MV-4-11 (cell line): ENCODE measurements at places on chromosomes 12 and 14.

DNA sequence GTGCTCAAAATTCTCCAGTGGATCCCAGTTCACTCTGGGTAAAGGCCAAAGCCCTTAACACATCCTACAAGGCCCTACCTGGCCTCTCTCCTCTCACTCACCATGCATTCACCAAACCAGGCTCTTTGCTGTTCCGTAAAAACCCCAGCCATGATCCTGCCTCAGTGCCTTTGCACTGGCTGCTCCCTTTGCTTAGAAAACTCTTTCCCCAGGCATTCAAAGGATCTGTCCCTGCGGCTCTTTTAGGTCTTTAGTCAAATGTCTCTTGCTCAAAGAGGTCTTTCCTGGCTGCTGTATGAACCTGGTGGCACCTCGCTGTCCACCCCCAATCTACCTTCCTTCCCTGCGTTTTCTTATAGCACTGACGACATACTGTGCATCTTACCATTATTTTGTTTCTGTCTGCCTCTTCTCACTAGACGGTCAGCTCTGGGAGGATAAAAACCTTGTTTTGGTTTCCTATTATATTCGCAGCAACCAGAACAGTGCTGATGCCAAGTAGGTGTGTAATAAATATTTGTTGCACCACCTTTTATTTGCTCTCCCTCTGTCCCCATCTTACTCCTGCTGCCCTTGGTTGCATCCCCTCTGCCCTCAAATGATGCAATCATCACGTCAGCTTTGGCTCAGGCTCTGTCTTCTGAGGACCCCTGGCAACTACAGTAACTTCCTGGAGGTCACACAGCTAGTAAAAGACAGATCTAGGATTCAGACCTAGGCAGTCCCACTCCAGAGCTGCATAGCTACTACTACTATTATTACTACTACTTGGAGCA is 23.8 kb upstream of the DICER1 start:
- DNase-seq, result no peak

- no peak for DNase-seq
These were observed 449 bp upstream of the GLT8D2 start for GRCh38 chr12:104050436-104050835.

GRCh38 chr14:47507861-47508260 is 167.5 kb downstream of the MDGA2 start:
- no peak for DNase-seq

GRCh38 chr12:94650143-94651056 is at the start of gene TMCC3:
TSS of gene TMCC3 (minus strand) at chr12:94650557. CDS start at chr12:94650430, 127 bp downstream.
- DNase-seq, result no peak

- DNase-seq, result no peak
These were observed 980.6 kb downstream of the VRK1 start for GRCh38 chr14:97777622-97778355.

DNA sequence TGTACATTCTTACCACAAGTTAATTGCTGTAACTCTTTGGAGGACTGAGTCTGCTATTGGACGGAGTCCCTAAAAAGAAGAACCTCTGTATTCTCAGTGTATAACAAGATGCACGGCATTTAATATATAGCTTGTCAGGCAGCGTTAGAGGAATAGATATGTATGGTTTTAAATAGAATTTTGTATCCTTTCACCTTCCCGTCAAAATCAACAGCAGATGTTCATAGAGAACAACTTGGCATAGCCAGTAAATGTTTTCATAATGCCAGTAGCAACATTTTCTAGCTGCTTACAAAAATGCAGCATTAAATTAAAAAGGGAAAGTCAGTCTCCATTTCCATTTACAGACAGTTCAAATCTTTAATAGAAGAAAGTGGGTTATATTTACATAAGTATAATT is 6.8 kb downstream of the SCYL2 start:
- DNase-seq, result no peak

DNA sequence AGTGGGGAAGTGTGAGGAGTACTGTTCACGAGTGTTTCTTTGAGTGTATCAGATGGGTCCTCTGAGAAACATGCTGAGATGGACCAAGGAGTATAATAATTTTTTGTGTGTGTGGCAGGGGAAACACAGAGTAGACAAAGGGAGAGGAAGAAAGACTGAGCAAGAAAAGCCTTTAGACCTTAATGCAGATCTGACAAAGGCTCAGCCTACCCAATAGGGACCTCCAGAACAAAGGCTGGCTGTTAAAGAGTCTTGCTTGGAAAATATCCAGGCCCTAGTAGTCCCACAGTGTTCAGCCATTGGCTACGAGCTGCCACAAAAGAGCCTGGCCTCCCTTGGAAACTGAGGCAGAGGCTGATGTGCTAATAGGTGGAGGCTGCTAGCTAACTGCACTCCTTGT is 13.5 kb downstream of the COQ5 start:
- no peak for DNase-seq

- DNase-seq, result no peak
These were observed 124.1 kb downstream of the ARMH4 start for GRCh38 chr14:58027904-58028303.
